CD4-positive, alpha-beta T cell treated with Interleukin-4 for 4 hours (primary cell): ENCODE measurements at places on chromosomes 12 and 14.

- no peak for DNase-seq
Observed at GRCh38 chr12:57134949-57135348, 6.7 kb downstream of the LRP1 start.

- peak; percentile 36 for DNase-seq
Observed at GRCh38 chr14:93056166-93056839, 59.4 kb downstream of the ITPK1 start.

- DNase-seq, result no peak
Observed at GRCh38 chr12:65637774-65638173, 186.5 kb upstream of the HMGA2 start.

DNA sequence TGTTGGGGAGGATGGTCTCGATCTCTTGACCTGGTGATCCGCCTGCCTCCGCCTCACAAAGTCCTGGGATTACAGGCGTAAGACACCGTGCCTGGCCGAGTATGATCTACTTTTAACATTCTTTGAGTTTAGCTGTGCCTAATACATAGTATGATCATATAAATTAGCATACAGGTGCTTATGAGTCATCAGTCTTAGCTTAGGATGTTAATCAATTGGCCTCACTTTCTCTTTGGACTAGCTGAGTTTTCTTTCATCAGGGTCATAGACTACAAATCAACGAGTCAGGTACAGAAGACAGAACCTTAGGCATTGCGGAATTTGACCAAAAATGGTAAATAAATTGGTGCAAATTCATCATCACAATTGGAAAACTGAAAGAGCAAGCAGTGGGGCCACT, 2.2 kb downstream of the SLC25A21 start:
- no peak for DNase-seq

GRCh38 chr12:12734561-12735071, 17.4 kb downstream of the CDKN1B start:
- peak; percentile 15 for DNase-seq

- no peak for DNase-seq
Observed at GRCh38 chr14:74517731-74518130, 24.2 kb downstream of the ISCA2 start.

- no peak for DNase-seq
Observed at GRCh38 chr12:95014554-95014953, 11.1 kb upstream of the NDUFA12 start.

DNA sequence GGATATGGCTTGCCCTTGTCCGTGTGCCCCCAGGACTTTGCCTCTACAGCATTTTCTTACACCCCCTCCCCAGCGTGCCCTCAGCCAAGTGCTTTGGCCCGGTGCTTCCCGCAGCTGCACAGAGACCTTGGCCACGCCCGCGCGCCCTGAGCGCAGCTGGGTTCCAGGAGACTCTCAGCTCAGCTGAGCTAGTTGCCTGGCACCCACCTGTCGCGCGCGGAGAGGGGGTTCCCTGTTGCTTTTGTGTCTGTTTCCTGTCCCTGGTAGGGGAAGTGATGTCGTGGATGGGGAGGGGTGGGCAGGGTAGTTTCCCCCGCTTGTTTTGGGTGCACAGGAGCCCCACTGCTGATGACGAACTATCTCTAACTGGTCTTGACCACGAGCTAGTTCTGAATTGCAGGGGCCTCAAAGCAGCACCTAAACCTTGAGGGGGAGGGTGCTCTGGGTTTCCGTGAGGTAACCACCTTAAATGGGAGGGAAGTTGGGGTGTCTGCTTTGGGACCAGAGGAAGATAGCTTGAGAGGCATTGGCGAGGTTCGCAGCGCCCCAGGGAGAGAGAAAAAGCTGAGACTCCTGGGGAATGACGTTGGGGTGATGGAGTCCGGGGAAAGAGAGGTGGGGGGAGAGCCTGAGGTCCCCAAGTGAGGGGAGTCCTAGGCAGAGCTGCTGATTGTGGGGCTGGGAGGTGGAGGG, 1.5 kb downstream of the DIO3 start:
- DNase-seq, result no peak

GRCh38 chr12:38736821-38737220, 168.6 kb downstream of the CPNE8 start:
- DNase-seq, result no peak
